ENCODE measurements at places on chromosomes 7 and 10.

DNA sequence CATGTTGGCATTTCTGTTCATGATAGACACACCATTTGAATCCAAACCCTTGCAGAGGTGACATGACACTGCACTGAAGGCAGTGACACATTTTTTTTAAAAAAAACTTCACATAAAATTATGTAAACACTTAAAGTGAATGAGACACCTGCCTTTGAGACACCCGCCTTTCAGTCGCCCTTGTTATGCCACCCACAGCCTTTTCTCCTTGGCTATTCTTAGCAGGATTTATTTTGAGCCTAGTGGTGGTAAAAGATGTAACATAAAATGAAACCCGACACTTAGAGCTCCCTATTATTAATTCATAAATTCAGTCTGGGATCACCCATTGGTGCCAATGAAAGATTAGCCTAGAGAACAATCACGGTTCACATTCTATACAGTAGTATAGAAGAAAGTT, 161.3 kb downstream of the DYNC1I1 start:
- DNase-seq, result no peak

- DNase-seq, result no peak
These were observed 104.2 kb downstream of the CTTNBP2 start for GRCh38 chr7:117769085-117769484.

DNA sequence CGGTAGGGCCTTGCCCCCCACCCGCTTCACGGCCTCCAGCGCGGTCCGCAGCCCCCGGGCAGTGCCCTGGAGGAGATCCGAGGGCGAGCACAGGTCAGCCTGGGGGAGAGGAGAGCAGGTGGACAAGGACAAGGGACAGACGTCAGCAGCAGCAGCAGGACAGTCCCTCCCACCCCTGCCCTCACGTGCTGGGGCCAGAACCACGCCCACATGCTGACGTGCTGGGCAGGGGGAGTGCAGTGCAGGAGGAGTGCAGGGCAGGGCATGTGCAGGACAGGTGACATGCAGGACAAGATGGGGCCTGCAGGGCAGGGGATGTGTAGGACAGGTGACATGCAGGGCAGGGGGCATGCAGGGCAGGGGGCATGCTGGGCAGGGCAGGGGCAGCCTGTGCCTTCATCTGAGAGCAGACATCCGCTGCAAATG, 1.5 kb upstream of the SAP25 start:
- DNase-seq, result no peak

GRCh38 chr7:45052011-45052410, 36.8 kb downstream of the NACAD start:
- DNase-seq, result no peak

- DNase-seq, result no peak
These were observed 34.2 kb downstream of the FIGNL1 start for GRCh38 chr7:50415844-50416364.

- no peak for DNase-seq
These were observed 5.1 kb downstream of the TMEM26 start for GRCh38 chr10:61448091-61448490.
